ENCODE measurements at places on chromosomes 5 and 9.

- DNase-seq: no peak
Measured at GRCh38 chr9:84327184-84327583, 13.4 kb downstream of the SLC28A3 start.

DNA sequence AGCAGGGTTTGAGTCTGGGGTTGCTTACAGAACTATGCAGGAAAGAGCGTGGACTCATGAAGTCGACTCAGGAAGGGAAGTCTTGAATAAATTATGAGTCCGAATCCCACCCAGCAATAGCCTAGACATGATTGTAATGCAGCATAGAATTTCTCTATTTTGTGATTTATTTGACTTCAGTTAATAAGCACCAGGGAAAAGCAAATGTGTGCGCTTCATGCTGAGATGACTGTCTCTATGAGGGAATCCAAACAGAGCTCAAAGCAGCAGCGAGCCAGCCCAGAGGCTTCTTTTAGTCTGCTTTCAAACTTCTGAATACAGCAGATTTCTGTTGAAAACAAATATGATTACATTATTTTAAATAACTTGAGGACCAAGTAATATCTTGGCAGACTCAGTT lies 188.0 kb downstream of the SEMA6A start:
- DNase-seq: no peak

- DNase-seq: no peak
Measured at GRCh38 chr9:111632695-111633388, 1.7 kb downstream of the DNAJC25 start.

DNA sequence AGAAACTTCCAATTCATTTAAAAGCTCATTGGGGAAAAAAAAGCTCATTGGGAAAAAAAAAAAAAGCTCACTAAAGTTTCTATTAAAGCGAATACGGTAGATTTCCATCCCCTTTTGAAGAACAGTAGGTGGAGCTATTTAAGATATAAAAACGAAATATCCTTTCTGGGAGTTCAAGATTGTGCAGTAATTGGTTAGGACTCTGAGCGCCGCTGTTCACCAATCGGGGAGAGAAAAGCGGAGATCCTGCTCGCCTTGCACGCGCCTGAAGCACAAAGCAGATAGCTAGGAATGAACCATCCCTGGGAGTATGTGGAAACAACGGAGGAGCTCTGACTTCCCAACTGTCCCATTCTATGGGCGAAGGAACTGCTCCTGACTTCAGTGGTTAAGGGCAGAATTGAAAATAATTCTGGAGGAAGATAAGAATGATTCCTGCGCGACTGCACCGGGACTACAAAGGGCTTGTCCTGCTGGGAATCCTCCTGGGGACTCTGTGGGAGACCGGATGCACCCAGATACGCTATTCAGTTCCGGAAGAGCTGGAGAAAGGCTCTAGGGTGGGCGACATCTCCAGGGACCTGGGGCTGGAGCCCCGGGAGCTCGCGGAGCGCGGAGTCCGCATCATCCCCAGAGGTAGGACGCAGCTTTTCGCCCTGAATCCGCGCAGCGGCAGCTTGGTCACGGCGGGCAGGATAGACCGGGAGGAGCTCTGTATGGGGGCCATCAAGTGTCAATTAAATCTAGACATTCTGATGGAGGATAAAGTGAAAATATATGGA lies at the start of gene PCDHGA12:
Gene PCDHGA12, plus strand, starts transcription at position 176 of the 782 bp plus-strand sequence. Its CDS starts 253 bp downstream, at position 429.
- no peak for DNase-seq

DNA sequence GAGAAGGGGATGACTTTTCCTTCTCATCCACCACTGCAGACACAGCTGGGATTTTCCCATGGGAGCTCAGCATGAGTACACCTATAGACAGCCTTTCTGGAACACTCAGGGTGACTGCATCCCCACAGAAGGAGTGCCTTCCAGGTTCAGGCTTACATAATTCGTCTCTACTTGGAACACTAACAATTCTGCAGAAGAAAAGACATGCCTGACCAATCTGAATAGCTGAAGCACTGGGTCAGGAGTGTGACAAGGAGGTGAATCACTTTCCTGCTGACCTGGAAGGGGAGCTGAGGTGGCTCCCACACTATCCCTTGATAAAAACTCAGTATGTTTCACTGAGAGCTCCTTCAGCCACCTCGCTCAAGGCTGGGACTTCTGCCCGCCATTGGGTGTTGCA lies 425.3 kb downstream of the TLR4 start:
- no peak for DNase-seq

GRCh38 chr9:112809351-112809848 lies 58.8 kb downstream of the SNX30 start:
- DNase-seq: no peak

DNA sequence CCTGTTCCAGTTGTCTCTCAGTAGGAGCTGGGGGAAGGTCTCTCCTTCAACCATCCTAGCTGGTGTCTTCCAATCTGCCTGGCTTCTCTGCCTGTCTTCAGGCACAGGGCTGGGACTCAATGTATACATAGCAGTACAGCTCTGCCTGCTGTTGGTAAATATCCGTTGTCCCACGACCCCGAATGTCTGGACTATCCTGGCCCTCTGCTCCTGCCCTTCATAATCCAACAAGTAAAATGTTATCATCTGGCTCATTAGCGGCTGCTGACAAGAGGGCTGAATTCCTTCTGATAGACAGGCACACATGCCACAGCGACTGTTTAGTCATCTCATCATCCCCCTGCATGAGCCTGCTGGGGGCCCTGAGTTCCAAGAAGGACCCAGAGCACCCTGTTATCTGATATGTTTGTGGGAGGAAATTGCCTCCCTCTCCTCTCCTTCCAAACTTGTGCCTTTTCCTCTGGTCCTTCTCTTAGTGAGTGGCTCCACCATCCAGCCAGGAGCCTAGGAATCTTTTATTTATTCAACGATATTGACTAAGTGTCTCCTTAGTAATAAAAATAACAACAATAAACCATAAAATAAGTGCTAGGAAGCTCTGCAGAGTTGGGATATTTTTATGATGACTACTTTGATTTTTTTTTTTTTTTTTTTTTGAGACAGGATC lies 29.5 kb upstream of the TGFBR1 start:
- no peak for DNase-seq

DNA sequence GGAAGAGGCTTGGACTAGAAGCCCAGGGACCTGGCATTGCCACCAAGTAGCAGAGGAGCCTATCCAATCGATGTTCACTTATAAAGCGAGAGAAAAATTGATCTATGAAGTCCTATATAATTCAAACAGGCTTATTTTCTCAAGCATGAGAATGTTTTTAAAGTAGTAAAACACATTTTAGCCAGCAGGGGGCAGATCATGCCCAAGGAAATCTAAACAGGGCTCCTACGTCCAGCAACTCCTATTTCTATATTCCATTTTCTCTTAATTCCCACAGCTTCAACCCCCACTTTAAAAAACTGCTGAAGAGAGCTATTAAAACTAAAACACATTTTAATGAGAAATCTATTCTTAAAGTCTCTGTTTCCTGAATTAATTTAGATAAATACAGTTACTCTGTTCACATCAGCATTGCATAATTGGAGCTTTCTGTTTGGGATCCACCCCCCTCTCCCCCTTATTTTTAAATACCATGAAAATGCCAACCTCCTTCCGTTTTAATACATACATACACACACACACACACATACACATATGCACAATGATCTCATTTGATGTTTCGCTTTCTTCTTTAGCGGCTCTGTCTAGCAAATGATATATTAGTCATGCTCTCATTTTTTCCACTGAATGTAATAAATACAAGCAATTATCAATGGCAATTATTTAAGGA lies 144.9 kb downstream of the MYO10 start:
- DNase-seq: peak; percentile 15

DNA sequence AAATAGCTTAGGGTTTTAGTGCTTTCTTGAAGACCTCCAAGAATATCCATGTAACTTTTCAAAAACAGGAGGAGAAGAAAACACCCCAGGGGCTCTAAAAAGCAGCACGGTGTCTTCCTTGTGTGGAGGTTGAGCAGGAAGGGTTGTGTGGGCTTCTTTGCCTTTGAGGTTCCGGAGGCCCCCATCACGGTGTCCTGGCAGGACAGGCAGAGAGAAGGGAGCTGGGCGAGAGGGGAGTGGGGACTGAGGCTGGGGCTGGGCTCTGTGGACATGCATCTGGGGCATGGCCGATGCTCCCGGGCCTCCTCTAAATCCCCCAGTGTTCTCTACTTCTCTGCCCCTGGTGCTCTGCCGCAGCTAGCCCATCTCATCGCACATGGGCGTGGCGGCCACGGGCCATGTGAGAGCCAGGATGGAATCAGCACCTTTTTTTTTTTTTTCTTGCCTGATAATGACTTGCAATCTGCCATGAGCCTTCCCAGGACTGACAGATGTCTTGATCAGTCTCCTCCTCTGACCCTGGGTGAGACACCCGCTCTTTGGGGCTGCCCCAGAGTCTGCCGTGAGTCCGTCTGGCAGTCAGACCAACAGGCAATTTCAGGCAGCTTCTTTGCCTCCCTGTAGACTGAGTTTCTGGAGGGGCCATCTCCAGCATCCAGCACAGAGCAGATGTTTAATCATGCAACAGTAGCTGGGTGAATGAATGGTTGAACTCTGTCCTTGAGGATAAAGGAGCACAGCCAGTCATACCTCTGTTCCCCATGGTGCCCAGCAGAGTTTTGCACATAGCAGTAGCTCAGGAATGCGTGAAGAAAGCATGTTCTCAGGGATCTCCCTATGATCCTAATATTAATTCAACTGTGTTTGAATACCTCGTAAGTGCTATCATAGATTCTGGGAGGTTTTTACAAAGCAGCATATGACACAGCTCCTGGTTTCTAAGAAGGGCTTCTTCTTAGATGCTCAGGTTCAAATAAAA lies 12.1 kb downstream of the CXCL14 start:
- DNase-seq: no peak

GRCh38 chr5:14153932-14154731 lies 11.0 kb downstream of the TRIO start:
- no peak for DNase-seq

- DNase-seq: no peak
Measured at GRCh38 chr5:165130656-165131055, 1625.2 kb downstream of the MAT2B start.

DNA sequence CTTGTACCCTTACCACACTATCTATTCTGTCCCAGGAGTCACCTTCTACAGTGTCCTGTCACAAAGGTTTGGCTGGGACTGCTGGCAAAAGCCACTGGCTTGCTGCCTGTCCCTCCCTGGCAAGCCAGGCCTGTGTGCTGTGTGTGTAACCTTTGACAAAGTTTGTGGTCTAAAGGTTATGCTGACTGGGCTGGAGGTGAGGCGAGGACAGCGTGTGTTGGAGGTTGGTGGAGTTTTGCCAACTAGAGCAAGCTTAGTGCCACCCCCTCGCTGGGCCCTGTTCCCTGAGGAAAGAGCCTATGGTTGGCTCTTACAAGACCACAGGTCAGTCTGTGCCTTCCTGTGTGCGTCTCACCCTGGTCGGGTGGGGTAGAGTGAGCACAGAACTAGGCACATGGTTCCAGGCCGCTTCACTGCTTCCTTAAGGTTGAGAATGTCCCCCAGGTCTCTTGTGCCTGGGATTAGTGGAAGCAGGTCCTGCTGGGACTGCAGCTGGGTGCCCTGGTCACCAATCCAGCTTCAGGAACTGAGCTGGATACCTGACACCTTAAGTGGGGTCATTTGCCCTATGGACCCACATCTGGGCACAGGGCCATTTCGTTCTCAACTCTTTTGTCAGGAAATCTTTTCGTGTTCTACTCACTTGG lies 152.2 kb downstream of the GADD45G start:
- DNase-seq: no peak

GRCh38 chr5:178202541-178202940 lies 1.8 kb upstream of the HNRNPAB start:
- DNase-seq: no peak

GRCh38 chr9:29211580-29212396 lies 1638.5 kb upstream of the C9orf72 start:
- no peak for DNase-seq

DNA sequence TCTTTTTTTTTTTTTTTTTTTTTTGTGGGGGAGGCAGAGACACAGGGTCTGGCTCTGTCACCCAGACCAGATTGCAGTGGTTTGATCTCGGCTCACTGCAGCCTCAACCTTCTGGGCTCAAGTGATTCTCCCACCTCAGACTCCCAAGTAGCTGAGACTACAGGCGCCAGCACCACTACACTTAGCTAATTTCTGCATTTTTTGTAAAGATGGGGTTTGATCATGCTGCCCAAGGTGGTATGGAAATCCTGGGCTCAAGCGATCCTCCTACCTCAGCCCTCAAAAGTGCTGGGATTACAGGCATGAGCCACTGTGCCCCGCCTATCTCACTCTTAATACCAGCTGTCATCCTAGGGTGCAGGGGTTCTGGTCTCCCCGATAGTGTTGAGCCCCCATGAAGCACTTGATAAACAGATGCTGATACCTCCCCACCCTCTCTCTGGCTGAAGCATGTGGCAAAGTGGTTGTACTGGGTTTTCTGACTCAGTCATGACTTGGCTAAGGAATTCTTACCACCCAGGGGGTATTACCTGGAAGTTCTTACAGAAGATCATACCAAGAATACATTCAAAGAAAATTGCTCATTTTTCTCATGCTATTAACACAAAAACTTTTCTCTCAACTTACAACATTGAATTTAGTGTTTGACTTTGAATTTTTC lies 110.2 kb upstream of the DAPK1 start:
- no peak for DNase-seq

- DNase-seq: no peak
Measured at GRCh38 chr5:142063878-142064331, 44.7 kb upstream of the NDFIP1 start.

GRCh38 chr5:61933787-61934626 lies 372.0 kb upstream of the KIF2A start:
- DNase-seq: peak; percentile 59

DNA sequence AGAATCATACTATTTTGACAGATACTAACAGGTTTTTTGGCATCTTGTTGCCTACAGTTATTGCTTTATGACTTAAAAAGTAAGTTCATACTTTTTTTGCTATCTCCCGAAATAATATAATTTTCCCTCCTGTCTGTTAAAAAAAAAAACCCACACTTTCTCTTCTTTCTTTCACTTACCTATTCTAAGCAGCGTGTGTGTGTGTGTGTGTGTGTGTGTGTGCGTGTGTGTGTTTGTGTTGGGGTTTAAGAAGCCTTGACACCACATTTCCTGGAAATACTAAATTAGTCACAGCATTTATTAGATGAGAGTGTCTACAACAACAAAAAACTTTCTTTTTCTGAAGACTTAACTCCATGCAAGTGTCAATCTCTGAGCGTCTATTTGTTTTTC lies 12.4 kb downstream of the TNFAIP8 start:
- DNase-seq: no peak

GRCh38 chr5:82635561-82636288 lies 357.6 kb upstream of the RPS23 start:
- DNase-seq: no peak

- DNase-seq: no peak
Measured at GRCh38 chr9:27358007-27358406, 61.1 kb upstream of the EQTN start.

DNA sequence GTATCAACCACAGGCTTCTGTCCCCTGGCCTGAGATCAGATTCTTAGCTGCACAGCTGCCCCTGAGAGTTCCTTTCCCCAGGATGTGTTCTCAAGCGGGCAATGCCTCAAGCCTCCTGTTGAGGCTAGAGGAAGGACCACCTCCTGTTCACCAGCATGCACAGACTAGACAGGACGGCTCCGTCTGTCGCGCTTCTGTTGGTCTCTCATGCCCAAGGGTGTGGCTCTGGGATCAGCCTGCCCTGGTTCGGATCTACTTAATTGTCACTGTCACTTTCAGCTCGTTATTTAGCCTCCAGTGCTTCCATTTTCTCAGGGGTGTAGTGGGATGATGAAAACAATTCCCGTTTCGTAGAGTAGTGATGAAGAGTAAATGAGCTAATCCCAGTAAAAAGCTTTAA lies 103.1 kb downstream of the KCNIP1 start:
- DNase-seq: no peak
